Right cardiac atrium (tissue), 5 donors: ENCODE measurements at places on chromosomes 11 and 22.

DNA sequence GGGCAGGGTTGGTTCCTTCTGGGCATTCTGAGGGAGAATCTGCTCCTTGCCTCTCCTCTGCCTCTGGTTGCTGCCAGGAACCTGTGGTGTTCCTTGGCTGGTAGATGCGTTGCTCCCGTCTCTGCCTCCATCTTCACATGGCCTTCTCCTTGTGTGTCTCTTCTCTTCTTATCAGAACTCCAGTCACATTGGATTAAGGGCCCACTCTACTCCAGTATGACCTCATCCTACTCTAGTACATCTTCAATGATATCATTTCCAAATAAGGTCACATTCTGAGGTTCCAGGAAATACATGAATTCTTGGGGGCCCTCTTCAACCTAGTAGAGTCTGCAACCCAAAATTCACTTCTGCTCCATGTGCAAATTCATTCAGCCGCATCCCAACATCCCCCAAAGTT, 33.3 kb downstream of the HTR3B start:
- DNase-seq = no peak

GRCh38 chr11:7520981-7521487, 7.2 kb downstream of the PPFIBP2 start:
- DNase-seq = no peak

DNA sequence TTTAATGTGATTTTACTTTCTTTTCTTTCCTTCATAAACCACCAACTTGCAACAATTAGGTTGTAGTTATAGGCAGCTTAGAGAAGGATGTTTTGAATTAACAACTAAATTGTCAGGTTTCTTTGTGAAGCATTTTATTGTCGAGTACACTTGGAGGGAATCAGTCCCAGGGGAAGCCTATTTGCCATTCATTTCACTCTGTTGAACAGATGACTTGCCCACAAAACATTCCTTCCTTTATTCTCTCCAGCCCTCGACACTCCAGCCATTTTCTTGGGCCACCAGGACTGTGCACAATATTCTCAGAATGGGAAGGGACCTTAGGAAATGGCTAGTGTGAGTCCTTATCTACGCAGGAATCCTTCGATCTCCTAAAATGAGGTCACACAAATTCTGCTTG, 620.6 kb downstream of the SOX6 start:
- no peak for DNase-seq

- no peak for DNase-seq
Observed at GRCh38 chr11:8291421-8292350, 28.0 kb upstream of the LMO1 start.

GRCh38 chr22:47604563-47604962, 842.1 kb downstream of the TBC1D22A start:
- no peak for DNase-seq

DNA sequence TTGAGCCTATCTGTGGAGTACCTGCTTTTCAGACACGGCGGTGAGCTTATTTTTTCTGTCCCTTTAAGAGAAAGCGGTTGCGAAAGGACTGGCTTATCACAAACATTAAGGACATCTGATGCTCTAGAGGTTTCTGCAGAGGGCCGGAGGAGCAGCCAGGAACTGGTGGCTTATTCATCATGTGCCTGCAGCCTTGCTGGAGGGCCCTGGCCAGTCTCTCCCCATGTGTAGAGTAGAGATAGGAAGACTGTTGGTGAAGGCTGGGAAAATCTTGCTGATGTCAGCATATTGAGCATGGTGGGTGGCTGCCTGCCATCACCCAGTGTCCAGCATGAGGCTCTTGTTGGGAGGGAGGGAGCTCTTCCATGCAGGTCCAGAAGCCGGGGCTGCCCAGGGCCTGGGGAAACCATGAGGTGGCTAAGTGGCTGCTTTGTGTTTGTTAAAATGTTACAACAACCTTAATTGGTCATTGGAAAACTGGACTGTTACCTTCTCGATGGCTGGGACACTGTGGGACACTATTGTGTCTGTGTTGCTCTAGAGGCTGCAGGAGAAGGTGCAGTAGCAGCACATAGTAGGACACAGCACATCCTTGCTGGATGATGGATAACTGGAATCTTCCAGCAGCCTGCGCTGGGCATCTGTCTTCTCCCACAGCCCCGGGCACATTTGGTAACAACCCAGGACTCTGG, 54.3 kb downstream of the TSPAN18 start:
- peak; percentile 86 for DNase-seq

DNA sequence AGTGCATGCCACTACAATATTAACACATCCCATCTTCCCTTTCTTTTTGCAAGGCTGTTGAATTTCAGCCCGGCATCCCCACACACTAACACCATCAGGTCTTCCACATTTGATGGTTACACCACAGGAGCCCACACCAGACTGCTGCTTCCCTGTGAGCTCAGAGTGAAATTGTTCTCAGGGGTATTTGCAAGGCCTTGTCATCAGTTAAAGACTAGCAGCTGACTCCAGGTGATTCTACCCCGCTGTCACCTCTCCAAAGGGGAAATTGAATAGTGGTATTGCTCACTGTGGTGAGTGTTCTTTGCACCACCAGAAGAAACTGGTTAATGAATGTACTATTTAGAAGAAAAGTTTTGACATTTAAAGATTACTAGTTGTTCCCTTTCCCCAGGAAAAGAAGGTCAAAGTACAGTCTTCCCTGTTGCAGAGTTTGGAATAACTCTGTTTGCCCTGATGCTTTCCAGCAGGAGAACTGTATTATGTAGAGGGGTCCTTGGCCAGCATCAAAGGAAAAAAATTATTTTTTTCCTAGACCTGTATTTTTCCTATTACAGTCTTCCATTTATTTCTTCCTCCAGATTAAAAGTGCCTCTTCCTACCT, 41.9 kb downstream of the BID start:
- no peak for DNase-seq
